Liver (tissue), 10 donors: ENCODE measurements at places on chromosomes 5 and 9. TPM values are rescaled to one million over a fixed set of nuclear protein-coding genes. Genes with fewer than 3 reads are reported as not detected.

Gene ZFP2
- 0.56 TPM for total RNA-seq

Gene GRIA1
- total RNA-seq: 0.08 TPM

Gene SLCO4C1
- total RNA-seq: 4.3 TPM

Gene C1QTNF3
- 6.2 TPM for total RNA-seq

Gene DND1
- 0.92 TPM for total RNA-seq

Gene TMC1
- not detected for total RNA-seq

Gene CD180
- total RNA-seq: 0.75 TPM

GRCh38 chr9:95148208-95148520 is 169.3 kb downstream of the FANCC start:
- H3K36me3 ChIP-seq: no peaks in the 10 kb centered on the region
- H3K27me3 ChIP-seq: no peaks in the 10 kb centered on the region
- peak overlapping the region; percentile 63 for H3K27ac ChIP-seq
- no peak overlapping the region for H3K4me3 ChIP-seq
- no peaks in the 10 kb centered on the region for H3K4me1 ChIP-seq

DNA sequence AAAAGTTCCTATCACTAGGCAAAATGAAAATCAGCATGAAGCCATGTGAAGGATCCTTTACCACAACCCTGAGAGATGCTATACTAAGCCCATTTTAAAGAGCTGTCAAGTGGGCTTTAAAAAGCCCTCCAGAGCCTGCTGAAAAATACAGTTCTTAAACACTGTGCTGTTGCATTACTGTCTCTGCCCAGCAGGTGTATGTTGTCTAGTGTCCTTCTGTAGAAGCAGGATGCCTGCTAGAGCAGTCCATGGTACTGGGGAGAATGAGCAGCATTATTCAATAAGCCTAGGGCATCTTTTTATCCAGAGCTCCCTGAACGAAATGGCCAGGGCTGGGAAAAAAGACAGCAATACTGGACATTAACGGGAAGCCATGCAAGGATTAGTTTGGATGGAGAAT is 126.2 kb upstream of the PLCXD3 start:
- no peak for DNase-seq
- H3K27me3 ChIP-seq: no peaks in the 10 kb centered on the region

DNA sequence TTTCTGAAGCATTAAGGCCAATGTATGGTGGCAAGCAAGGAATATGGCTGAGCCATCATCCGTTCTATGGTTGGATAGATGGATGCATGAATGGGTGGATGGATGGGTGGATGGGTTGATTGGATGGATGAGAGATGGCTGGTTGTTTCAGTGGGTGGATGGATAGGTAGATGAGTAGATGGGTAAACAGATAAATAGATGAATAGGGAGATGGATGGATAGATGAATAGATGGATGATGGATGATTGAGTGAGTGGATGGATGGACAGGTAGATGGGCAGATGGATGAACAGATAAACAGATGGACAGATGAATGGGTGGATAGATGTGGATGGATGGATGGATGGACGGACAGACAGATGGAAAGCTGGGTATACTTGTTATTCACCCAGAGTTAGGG is 92.6 kb upstream of the ZNF618 start:
- H3K36me3 ChIP-seq: no peaks in the 10 kb centered on the region
- no peaks in the 10 kb centered on the region for H3K27me3 ChIP-seq
- no peaks in the 10 kb centered on the region for H3K4me1 ChIP-seq
- no peak overlapping the region for H3K4me3 ChIP-seq
- DNase-seq: no peak
- no peak overlapping the region for H3K27ac ChIP-seq

- no peaks in the 10 kb centered on the region for H3K4me1 ChIP-seq
- H3K4me3 ChIP-seq: no peak overlapping the region
- no peaks in the 10 kb centered on the region for H3K36me3 ChIP-seq
- H3K27me3 ChIP-seq: no peaks in the 10 kb centered on the region
These were observed 77.8 kb upstream of the ZNF462 start for GRCh38 chr9:106785200-106785599.

- no peak overlapping the region for H3K4me3 ChIP-seq
- H3K27ac ChIP-seq: no peak overlapping the region
- H3K36me3 ChIP-seq: no peaks in the 10 kb centered on the region
These were observed 235.0 kb downstream of the NNT start for GRCh38 chr5:43837996-43838395.

DNA sequence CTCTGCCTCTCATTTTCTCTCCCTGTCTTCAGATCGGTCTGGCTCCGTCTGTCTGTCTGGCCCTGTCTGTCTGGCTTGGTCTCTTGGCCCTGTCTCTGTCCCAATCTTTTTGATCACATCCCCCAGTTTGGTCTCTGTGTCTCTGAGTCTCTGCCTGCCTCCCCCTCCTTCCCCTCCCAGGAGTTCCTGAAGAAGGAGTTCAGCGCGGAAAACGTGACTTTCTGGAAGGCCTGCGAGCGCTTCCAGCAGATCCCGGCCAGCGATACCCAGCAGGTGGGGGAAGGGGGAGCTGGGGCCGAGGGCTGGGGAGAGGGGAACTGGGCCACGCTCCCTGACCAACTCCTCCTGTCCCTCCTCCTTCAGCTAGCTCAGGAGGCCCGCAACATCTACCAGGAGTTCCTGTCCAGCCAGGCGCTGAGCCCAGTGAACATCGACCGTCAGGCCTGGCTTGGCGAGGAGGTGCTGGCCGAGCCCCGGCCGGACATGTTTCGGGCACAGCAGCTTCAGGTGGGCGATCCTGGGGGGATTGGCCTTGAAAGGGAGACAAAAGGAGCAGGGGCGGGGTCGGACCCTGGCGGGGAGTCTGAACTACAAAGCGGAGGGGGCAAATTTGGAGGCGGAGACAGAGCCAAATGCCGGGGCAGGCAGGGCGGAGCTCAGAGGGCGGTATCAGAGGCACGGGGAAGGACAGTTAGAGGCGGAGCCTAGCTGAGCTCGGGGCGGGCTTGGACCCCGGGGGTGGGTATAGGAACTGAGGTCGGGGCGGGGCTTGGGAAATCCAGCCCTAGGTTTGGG is 9.0 kb downstream of the RGS14 start:
- H3K36me3 ChIP-seq: no peaks in the 10 kb centered on the region
- H3K4me3 ChIP-seq: peak overlapping the region; percentile 43

- H3K27ac ChIP-seq: peak overlapping the region; percentile 92
- no peak for DNase-seq
- no peak overlapping the region for H3K4me3 ChIP-seq
- H3K27me3 ChIP-seq: no peaks in the 10 kb centered on the region
- H3K4me1 ChIP-seq: no peaks in the 10 kb centered on the region
These were observed 39.3 kb downstream of the GARNL3 start for GRCh38 chr9:127303830-127304229.

GRCh38 chr5:16666883-16667398 is 50.1 kb upstream of the RETREG1 start:
- no peak for DNase-seq
- H3K27me3 ChIP-seq: no peaks in the 10 kb centered on the region
- no peaks in the 10 kb centered on the region for H3K36me3 ChIP-seq

DNA sequence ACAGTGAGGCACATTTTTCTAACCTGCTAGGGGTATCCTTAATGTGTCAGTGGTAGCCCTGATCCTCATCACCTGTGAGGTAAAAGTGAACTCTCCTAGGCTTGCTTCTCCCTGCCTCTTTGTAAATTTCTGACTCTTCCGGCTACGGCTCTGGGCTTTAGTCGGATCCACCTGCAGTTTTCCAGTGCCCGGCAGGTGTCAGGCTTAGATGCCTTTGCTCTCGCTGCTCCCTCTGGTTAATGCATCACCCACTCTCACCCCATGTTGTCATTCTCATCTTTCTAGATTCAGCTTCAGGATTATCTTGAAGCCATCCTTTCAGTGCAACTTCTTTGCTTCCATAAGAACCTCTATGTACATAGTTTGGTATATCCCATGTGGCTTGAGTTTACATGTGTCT is 3.6 kb downstream of the CEP78 start:
- peaks cover 24% of the 10 kb centered on the region for H3K4me1 ChIP-seq
- H3K4me3 ChIP-seq: no peak overlapping the region
- peak; percentile 38 for DNase-seq
- no peak overlapping the region for H3K27ac ChIP-seq
- H3K36me3 ChIP-seq: no peaks in the 10 kb centered on the region

GRCh38 chr5:159310511-159310910 is 19.8 kb downstream of the IL12B start:
- H3K36me3 ChIP-seq: no peaks in the 10 kb centered on the region
- H3K4me1 ChIP-seq: no peaks in the 10 kb centered on the region
- peak overlapping the region; percentile 10 for H3K4me3 ChIP-seq
- H3K27ac ChIP-seq: no peak overlapping the region
- DNase-seq: no peak

- no peak overlapping the region for H3K27ac ChIP-seq
- no peaks in the 10 kb centered on the region for H3K4me1 ChIP-seq
- no peaks in the 10 kb centered on the region for H3K27me3 ChIP-seq
- H3K4me3 ChIP-seq: no peak overlapping the region
- no peaks in the 10 kb centered on the region for H3K36me3 ChIP-seq
- DNase-seq: no peak
These were observed 32.4 kb downstream of the LPAR1 start for GRCh38 chr9:111005746-111006470.

- H3K36me3 ChIP-seq: peaks cover 42% of the 10 kb centered on the region
- H3K4me1 ChIP-seq: no peaks in the 10 kb centered on the region
- H3K27ac ChIP-seq: no peak overlapping the region
- no peak overlapping the region for H3K4me3 ChIP-seq
These were observed 115.6 kb downstream of the TTC39B start for GRCh38 chr9:15191378-15191777.

- DNase-seq: no peak
- peak overlapping the region; percentile 79 for H3K27ac ChIP-seq
- no peaks in the 10 kb centered on the region for H3K36me3 ChIP-seq
- H3K4me1 ChIP-seq: peaks cover 20% of the 10 kb centered on the region
These were observed 210.2 kb upstream of the ACTBL2 start for GRCh38 chr5:57692582-57693487.

DNA sequence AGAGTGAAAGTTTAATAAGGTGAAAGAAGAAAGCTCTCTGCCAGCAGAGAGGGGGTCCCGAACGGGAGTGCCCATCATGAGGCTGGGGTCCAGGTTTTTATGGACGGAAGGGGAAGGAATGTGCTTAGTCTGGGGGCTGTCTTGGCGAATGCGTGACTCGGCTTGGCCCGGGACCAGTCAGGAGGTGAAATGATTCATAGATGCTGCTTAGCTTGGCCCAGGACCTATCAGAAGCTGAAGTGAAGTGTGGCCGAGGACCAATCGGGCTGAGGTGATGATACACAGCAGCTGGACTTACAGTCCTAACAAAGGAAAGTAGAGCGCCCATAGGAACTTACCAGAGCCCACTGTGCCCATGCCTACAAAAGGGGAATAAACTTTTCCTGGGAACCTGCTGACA is 3.9 kb upstream of the FKTN start:
- no peak overlapping the region for H3K4me3 ChIP-seq
- no peaks in the 10 kb centered on the region for H3K36me3 ChIP-seq
- H3K27ac ChIP-seq: no peak overlapping the region
- peaks cover 9% of the 10 kb centered on the region for H3K4me1 ChIP-seq
- DNase-seq: no peak
- no peaks in the 10 kb centered on the region for H3K27me3 ChIP-seq

- no peaks in the 10 kb centered on the region for H3K36me3 ChIP-seq
- H3K4me3 ChIP-seq: no peak overlapping the region
- no peak for DNase-seq
- H3K4me1 ChIP-seq: no peaks in the 10 kb centered on the region
- H3K27ac ChIP-seq: no peak overlapping the region
- H3K27me3 ChIP-seq: no peaks in the 10 kb centered on the region
These were observed 142.7 kb downstream of the SGCD start for GRCh38 chr5:156469636-156470035.

- no peaks in the 10 kb centered on the region for H3K4me1 ChIP-seq
- H3K27ac ChIP-seq: no peak overlapping the region
- H3K4me3 ChIP-seq: no peak overlapping the region
These were observed 174.5 kb upstream of the SLC12A2 start for GRCh38 chr5:127909066-127909465.

DNA sequence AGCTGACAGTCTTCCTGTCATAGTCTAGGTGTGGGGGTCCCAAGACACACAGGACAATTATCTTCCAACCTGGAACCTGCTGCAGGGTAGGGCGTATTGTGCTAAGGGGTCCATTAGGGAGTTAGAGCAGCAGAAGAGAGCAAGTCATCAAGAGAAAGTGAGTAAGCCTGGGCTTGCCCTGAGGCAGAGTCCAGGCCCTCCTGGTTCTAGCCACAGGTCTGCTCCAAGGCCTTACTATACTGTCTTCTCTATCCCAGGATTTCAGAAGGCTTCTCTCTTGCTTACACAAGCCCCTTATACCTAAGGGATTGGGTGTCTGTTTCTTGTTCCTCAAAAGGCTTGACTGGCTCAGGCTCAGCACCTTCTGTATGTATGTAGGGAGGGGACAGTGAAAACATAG is 7.7 kb downstream of the P4HA2 start:
- H3K4me3 ChIP-seq: no peak overlapping the region
- H3K27ac ChIP-seq: no peak overlapping the region
- no peak for DNase-seq
- no peaks in the 10 kb centered on the region for H3K4me1 ChIP-seq

GRCh38 chr9:98576859-98577258 is 131.9 kb downstream of the GABBR2 start:
- H3K27ac ChIP-seq: no peak overlapping the region
- DNase-seq: no peak
- H3K4me3 ChIP-seq: no peak overlapping the region
- H3K4me1 ChIP-seq: peaks cover 12% of the 10 kb centered on the region
- H3K36me3 ChIP-seq: no peaks in the 10 kb centered on the region

GRCh38 chr5:132099076-132099748 is 25.6 kb downstream of the CSF2 start:
- H3K36me3 ChIP-seq: no peaks in the 10 kb centered on the region
- no peaks in the 10 kb centered on the region for H3K4me1 ChIP-seq
- H3K4me3 ChIP-seq: no peak overlapping the region
- no peak for DNase-seq

DNA sequence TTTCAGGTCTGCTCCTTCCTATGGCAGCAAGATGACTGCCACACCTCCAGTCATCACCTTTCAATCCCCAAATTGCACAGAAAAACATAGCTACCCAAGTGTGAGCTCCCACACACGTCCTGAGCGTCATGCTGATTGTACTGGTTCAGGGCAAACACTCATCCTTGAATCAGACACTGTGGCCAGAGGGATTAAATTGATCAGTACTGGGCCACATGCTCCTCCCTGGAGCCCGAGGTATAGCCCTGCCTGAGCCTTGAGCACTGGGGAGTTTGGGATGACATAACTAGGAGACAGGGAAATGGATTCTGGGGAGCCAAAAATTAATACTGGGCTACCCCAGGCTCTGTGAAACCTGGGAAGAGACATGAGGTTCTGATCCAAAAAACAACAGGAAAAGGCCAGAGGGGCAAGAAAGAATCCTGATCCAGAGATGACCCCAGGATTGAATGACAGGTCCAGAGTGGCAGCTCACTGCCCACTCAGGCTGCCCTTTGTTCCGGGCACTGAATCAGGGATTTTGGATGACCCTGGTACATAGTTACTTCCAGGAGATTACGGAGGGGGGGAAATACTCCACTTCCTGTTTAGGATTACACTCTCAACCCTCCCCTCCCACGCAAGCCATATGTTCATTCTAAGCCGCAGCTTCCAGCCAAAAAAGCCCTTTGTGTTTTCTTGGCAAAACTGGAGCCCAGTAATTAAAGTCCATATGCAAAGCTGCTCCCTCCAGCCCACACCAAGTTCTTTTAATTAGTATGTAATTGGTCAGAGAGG is 141.6 kb upstream of the SPRY4 start:
- peaks cover 23% of the 10 kb centered on the region for H3K4me1 ChIP-seq
- no peaks in the 10 kb centered on the region for H3K36me3 ChIP-seq
- no peaks in the 10 kb centered on the region for H3K27me3 ChIP-seq
- peak overlapping the region; percentile 16 for H3K27ac ChIP-seq
- DNase-seq: no peak
- no peak overlapping the region for H3K4me3 ChIP-seq

GRCh38 chr9:3151672-3152576 is 308.0 kb upstream of the PUM3 start:
- no peak overlapping the region for H3K27ac ChIP-seq
- no peaks in the 10 kb centered on the region for H3K4me1 ChIP-seq
- H3K4me3 ChIP-seq: no peak overlapping the region
- no peaks in the 10 kb centered on the region for H3K36me3 ChIP-seq
- DNase-seq: no peak
